ENCODE measurements at places on chromosomes 16 and 17.

DNA sequence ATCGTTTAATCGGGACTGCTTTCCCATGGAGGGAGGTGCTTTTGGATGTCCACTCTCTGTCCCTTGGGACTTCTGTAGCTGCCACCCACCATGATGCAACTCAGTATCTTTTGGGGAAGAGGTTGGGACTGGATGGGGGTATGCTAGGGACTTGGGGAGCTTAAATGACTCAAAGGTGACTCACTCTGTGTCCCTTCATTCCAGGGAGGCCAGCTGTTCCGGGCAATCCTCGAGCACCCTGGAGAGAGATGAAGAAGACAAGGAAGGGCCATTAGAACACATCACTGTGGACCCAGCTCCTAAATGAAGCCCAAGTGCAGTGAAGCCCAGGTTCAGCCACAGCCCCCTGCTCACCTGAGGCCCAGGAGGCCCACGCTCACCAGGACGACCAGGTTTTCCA, 4.6 kb downstream of the COL1A1 start:
- no peak for DNase-seq

DNA sequence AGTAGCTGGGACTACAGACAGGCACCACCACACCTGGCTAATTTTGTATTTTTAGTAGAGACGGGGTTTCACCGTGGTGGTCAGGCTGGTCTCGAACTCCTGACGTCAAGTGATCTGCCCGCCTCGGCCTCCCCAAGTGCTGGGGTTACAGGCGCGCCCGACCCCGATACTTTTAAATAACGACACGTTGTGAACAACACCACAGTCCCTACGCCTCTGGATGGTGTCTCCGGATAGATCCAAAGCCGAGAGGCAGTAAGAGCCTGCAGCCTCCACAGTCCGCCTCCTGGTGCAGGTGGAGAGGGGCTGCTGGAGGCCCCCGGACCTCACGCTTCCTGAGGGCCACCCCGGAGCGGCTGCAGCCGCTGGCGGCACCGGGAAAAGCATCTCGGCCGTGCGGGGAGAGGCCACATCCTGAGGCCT, 741 bp upstream of the TLCD3A start:
- no peak for DNase-seq

- no peak for DNase-seq
These were observed 22.7 kb upstream of the ATP2A3 start for GRCh38 chr17:3986939-3987335.

DNA sequence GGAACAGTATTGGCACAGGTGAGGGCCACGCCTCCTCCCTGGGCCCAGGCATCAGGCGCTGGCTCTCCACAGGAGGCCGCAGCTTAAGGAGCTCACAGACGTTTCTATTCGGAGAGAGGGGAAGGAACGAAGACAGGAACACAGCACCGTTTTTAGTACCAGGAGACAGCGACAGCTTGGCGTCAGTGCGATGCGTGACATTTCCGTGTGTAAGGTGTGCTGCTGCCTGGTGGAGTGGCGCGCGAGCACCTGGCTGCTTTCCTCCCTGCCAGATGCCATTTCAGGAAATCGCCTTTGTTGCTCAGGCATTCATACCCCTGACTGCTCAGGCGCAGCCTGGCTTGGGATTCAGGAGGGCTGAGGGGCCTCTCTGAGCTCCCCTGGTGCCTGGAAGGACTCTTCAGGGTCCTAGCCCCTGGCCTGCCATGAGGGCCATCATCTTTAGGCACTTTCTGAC, 367.5 kb downstream of the CPPED1 start:
- DNase-seq, result no peak

GRCh38 chr16:55682086-55682485, 26.3 kb downstream of the SLC6A2 start:
- no peak for DNase-seq

GRCh38 chr16:12815361-12815760, 11.7 kb upstream of the CPPED1 start:
- no peak for DNase-seq

DNA sequence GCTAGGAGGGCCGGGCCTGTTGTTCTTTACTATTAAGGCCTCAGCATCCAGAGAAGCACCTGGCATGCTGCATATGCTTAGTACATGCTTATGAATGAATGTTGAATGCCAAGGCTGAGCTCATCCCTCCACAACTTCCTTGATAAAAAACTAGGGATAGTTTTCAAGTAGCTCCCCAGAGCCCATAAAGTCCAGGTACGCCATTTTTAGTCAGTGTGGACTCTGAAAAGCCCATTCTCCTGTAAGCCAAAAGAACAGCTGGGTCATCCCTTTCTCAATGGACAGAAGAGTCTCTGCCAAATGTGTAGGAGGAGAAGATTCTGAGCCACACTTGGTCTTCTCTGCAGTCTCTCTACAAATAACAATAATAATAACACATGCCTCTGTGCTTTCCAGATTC, 8.9 kb upstream of the ITGB3 start:
- no peak for DNase-seq

DNA sequence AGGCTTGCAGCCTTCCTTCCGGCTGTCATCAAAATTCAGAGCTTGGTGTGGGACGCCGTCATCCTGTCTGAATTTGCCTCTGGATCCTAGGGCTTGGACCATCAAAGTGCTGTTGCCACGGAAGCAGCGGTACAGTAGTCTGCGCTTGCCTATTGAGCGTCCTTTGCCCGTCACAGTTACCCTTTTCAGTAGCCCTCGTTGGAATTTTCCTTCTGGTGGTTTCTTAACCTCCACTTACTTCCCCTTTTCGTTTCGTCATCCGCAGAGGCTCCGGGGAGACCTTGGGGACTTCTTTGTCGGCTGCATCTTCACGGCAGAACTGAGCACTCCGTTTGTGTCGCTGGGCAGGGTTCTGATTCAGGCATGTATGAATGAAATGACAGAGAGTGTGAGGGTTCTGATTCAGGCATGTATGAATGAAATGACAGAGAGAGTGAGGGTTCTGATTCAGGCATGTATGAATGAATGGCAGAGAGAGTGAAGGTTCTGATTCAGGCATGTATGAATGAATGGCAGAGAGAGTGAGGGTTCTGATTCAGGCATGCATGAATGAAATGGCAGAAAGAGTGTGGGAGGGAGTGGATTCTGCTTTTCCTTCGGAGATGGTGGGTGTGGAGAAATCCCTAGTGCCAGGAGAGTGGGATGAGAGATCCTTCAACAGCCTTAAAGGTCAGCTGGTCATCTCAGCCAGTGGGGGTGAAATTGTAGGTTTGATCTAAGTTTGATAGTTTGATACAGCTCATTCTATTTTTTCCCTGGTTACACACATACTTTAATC, 8.0 kb downstream of the TLCD3A start:
- no peak for DNase-seq

- DNase-seq, result no peak
These were observed 95.1 kb downstream of the TBC1D16 start for GRCh38 chr17:79940459-79941087.

DNA sequence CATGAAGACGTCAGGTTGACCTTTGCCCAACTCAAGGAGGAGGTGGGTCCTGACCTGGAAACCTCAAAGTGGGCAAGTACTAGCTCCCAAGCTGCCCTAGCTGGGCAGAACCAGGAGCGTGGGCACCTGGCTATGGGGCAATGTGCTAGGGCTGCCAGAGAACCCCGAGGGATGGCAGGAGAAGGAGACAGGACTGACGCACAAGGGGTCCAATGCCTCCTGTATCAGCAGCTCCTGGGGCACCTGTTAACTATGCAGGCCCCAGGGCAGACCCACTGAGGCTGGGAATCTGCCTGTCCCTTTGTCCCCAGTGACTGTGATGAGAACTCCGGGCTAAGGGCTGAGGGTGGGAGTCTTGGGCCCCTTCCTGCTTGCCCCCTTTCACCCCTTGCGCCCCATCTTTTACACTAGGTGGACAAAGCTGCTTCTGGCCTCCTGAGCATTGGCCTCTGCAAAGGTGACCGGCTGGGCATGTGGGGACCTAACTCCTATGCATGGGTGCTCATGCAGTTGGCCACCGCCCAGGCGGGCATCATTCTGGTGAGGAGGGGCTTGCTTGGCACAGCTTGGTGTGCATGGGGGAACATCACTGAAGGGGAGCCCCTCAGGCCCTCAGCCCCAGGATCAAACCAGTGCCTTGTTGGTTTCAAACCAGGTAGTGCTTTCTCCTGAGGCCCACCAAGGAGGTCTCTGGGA, 7.7 kb downstream of the CHAD start:
- no peak for DNase-seq

- peak; percentile 84 for DNase-seq
These were observed 32.8 kb upstream of the NUDT16L1 start for GRCh38 chr16:4660454-4661007.

DNA sequence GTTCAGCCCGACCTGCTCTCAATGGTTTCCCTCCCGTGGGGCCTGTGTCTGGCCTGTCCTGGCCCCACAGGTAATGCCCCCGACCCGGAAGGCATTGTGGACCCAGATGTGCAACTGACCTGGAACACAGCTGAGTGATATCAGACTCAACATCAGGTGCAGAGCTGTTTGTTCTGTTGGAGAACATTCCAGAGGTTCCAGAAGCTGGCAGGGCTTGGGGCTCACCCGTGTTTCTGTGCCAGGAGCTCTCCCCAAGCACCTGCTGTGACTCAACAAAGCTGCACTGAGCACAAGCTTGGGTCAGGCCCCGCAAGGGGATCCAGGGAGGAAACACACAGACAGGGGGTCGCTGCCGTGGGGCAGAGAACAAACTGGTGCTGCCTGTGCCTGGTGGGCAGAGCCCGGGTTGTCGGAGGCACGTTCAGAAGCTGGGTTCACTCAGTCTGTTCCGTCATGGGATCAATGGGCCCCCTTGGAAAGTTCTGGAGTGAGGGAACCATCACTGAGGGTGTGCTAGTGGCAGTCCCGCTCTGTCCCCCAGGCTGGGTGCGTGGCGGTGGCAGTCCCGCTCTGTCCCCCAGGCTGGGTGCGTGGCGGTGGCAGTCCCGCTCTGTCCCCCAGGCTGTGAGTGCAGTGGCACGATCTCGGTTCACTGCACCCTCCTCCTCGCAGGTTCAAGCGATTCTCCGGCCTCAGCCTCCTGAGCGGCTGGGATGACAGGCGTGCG, 22.1 kb downstream of the HS3ST6 start:
- DNase-seq, result no peak

GRCh38 chr17:31570951-31571892, 179.7 kb downstream of the RAB11FIP4 start:
- DNase-seq, result no peak

DNA sequence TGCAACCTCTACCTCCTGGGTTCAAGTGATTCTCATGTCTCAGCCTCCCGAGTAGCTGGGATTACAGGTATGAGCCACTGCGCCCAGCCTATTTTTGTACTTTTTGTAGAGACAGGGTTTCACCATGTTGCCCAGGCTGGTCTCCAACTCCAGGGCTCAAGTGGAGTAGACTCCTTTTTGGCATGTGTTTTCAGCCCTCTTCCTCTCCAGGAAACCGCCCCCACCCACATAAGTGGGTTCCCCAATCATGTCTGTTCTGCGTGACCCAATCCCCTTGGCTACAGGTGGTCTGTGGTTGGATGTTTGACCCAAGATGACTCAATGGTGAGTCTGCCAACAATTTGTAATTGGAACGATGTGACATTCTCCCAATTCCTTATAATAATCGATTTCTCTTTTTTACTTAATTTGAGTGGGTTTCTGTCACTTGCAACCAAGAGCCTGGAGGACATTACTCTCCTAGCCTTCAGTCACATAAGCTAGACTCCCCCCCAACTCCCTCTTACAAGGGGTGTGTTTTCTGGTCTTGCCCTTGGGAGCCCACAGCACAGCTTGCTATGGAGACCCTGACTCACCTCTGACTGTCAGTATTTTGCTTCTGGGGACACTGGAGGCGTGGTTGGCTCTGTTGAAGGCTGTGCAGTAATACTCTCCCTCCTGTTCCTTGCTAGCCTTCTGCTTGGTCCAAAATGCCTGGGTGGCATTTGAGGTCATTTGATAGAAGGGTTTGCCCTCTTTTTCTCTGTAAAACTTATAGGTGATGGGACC, 34.9 kb downstream of the PECAM1 start:
- no peak for DNase-seq

DNA sequence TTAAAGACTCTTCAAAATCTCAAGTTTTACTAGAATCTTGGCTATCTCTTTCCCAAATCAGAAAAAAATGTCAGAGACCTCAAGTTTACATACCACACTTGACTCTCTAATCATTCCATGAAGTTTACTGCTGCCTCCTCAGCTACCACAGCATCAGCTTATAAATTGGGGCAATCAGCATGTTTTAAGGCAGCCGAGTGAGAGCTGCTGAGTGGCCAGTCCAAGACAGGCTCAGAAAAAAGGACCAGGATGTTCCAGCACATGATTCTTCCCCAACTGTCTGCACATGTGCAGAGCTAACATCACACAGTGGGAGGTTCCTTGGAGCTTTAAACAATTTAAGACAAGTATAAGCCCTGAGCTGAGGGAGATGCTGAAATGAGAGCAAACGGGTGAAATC, 140.6 kb upstream of the NUDT7 start:
- DNase-seq, result no peak

- no peak for DNase-seq
These were observed 15.6 kb downstream of the QPRT start for GRCh38 chr16:29694384-29695195.

GRCh38 chr17:32345951-32346600, 3.9 kb upstream of the ZNF207 start:
- no peak for DNase-seq

DNA sequence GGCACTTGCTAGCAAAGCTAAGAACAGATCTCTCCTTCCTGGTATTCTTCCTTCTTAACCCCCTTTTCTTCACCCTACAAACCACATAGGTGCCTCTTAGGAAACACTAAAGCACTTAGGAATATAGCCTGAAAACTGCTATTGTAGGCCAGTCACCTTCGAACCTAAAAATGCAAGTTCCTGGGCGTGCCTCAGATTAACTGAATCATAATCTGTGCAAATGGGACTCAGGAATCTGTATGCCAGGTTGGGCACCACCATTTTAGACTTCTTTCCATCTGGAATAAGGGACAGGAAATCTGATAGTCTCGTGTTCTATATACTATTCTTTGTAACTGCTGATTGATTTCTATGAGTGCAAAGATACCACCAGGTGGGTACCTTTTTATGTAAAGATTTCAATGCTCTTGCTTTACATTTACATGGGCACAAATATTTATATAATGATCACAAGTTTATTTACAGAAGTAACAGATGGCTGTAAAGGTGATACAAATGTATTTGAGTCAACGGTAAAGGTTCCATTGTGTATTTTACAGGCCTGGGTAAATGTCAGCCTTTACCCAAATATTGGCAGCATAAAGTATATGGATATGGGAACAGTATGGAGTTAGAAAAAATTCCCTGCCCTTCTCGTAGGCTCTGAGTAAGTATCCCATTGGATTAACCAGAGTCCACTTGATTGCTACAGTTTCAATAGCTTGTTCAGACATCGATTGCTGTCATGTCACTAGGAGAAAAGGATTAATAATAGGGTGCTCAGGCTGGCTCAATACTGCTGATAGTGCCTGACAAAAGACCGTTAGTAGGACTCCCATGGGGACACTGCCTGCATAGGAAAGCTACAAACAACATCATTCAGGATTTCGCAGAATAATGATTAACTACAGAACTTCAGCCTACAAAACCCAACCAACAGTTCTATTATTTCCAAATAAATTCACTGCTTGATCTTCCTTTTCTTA, 124.7 kb downstream of the SNX11 start:
- no peak for DNase-seq

DNA sequence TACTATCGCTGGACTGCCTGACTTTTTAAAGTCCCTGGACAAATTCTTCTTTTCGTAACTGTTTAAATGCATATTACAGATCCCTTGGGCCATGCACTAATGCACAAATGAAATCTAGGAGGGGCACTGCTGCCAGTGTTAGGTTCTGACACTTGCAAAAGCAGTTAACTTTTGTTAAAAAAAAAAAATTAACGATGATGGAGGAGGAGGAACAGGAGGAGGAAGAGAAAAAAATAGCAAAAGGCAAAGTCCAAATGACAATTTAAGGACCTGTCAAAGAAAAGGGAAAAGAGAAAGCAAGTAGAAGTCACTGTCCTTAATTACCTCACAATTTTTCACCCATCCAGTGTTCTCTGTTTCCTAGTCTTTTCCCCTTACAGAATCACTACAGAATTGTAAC, 97.8 kb upstream of the CORO6 start:
- DNase-seq, result no peak

All from stimulated activated CD8-positive, alpha-beta memory T cell treated with anti-CD3 and anti-CD28 coated beads, Interleukin-2, amount 100 ng/mL, for 48 hours (primary cell).